ENCODE measurements at places on chromosomes 7 and 10.

GRCh38 chr7:5636446-5636835 is 145.0 kb downstream of the RNF216 start:
- DNase-seq, result no peak

DNA sequence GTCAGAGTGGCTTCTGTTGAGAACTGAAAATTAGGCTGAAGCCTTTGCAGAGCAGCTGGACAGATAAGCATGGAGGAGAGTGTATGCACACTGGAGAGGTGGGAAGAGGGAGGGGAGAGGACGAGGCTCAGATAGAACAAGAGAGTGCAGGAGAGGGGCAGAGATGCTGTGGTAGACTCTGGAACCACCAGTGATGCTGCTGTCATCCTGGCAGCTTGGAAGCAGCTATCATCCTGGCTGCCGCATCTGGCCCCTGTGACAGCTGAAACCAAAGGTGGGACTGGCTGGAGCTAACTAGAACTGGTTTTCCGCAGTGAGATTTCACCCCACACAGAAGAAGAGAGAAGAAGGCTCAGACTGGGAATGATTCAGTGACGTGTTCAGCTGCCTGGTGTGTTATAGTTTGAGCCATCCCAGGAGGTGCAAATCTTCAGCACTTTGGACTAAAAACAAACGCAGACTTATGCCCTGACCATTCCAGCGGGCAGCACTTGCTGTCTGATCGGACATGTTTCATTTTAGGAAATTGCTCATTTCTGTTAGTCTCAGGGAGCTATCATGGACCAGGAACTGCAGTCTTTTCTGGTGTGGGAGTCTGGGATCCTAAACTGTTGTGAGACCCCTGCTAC is 38.4 kb downstream of the EEPD1 start:
- DNase-seq, result no peak

DNA sequence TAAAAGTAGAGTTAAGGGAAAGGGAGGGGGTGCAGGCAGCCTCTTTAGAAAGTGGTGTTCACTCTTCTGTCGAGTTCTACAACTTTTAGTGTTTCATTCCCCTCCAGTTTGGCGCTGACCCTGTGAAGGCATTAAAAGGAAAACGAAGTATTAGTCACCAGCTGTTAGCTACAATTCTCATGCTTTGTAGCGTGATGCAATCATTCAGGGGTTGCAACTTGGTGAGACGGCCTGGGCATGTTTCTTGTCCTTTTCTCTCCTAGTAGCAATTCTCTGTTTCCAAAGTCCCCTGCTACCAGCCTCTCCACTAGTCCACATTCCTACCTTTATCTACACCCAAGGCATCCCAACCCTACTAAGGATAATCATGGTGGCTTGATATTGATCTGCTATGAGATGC is 33.7 kb upstream of the DGKI start:
- no peak for DNase-seq

DNA sequence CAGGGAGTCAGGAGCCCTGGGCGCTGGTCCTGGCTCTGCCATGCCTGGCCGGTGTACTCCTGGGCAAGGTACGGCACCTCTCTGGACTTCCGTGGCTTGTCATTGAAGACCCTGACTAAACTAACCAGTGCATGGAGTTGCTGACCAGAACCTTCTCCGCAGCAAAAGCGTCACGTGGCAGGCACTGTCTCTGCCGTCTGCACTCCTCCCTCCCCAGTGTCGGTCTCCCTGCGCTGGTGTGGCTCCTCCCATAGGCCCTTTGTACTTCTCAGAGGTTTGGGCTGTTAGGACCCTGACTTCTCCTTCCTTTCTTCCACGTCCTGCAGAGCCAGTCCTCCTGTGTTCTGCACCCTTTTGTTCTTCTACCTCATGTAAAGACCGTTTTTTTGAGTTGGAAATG is 100.6 kb upstream of the CREB5 start:
- DNase-seq, result no peak

DNA sequence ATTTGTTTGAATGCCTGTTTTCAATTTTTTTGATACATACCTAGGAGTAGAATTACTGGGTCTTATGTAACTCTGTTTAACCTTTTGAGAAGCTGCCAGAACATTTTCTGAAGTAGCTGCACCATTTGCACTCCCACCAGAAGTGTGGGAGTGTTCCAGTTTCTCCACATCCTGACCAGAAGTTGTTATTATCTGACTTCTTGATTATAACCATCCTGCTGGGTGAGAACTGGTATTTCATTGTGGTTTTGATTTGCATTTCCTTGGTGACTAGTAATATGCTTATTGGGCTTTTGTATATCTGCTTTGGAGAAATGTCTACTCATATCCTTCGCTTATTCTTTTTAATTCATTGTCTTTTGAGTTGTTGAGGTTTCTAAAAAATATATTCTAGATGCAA is 117.2 kb upstream of the GLCCI1 start:
- no peak for DNase-seq

DNA sequence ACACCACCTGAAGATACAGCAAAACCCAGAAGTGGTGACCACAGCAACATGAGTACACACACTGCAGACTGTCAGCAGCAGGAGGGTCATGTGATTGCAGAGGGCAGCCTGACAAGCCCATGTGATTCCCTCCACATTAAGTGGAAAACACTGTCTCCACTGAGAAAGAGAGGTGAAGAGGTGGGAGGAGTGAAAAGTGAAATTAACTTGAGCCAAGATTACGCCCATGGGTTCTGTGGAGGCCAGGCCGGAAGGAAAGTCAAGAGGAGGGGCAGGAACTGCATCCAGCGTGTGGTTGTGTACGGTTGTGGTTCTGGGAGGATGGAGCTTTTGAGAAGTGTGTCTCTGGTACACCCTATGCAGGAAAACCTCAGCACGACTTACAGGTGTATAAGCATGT is 138.5 kb downstream of the PLXNA4 start:
- no peak for DNase-seq

GRCh38 chr10:70579234-70580002 is 23.1 kb downstream of the PRF1 start:
- DNase-seq, result no peak

GRCh38 chr7:3327099-3327498 is 26.0 kb downstream of the SDK1 start:
- no peak for DNase-seq

DNA sequence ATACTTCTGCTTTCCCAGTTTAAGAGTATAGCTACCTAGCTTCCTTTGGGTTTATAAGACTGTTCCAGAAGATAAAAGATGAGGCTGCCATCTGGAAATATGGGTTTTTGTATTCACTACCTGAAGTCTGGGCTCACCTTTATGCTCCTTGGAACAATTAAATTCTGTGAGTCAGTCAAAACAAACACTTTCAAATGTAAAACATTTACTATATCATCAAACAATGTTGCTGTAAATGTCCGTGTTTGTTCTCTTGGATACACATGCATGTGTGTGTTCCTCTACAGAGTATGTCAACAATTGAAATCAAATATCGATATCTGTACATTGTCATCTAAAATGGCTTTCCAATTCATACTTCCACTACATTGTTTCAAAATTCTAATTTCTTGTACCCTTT is 525.6 kb downstream of the MDFIC start:
- no peak for DNase-seq

GRCh38 chr10:123967626-123968243 is 76.1 kb upstream of the CPXM2 start:
- DNase-seq, result peak; percentile 39

DNA sequence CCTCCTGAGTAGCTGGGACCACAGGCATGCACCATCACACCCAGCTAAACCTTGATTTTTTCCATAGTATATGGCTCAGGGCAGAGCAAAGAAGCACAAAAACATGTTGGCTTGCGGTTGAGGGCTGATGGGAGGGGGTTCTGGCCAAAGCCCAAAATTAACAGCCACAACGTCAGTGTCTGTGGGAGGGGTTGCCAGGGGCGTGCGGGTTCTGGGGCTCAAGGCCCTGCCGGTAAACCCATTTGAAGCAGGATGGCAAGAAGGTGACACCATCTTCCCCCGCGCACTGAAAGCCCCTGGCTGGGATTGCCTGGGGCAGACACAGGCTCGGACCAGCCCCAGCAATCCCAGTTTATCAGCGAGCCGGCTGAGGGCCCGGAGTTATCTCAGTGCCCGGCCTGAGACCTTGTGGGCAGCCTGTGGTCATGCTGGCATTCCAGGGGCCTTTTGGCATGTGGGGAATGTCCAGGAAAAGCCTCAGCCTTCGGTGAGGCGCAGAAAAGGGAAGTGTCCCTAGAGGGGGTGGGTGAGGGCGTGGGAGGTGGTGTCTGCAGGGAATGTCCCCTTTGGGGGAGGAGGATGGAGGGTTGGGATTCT is 167.7 kb upstream of the TNRC18 start:
- no peak for DNase-seq

GRCh38 chr7:35726654-35727053 is 31.7 kb upstream of the HERPUD2 start:
- no peak for DNase-seq

- DNase-seq, result no peak
Measured at GRCh38 chr7:149849174-149849573, 11.0 kb downstream of the ZNF862 start.

DNA sequence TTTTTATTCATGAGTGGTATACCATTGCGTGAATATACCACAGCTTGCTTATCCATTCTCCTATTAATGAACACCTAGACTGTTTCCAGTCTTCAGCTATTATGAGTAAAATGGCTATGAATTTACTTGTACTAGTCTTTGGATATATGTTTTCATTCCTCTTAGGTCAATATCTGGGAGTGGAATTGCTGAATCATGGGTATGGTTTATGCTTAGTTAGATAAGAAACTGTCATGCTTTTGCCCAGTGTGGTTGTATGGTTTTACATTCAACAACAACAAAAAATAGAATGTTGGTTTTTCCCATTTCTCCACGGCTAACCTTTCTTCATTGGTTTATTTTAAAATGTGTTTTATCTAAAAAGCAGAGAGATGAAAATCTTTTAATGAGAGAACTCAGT is 308.3 kb downstream of the PHF14 start:
- DNase-seq, result no peak

DNA sequence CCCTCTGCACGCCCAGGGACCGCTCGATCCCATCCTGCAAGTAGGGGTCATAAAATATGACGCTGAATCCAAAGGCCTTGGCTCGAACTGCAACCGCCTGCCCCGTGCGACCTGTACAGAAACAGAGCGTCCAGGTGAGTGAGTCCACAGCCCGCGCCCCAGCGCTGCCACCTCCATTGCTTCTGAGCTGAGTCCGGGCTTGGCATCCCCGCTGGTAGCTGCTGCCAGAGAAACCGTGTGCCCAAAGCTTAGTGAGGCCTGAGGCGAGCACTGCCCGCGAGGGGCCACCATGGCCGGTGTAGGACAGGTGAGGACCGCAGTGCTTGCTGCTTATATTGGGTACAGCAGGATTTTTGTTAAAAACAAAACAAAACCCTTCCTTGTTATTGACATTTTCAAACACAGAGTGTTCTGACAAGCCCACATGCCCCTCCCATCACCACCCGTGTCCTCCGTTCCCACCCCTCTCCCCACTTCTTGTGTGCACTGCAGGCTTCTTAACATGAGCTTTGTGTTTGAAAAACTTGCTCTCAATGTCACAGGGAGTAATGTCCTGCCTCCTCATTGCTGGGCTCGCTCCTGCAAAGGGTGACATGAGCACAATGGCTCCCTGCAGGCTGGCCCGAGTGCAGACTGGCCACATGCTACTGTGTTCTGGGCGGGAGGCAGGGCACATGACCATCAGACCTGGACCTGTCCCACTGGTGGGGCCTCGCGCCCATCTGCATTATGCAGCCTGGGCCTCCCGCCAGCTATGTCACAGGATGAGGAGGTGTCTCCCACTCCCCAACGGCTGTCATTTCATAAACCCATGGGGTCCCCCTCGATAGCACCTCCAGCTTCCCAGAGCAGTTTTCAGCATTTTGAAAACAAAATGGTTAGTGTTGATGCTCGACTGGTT is 52.9 kb downstream of the ZRANB1 start:
- DNase-seq, result no peak
